Fibroblast of skin of left quadriceps (primary cell): ENCODE measurements at places on chromosomes 7 and 10.
A peak's percentile ranks its signal among the peaks of the same experiment; 100 is the strongest.

DNA sequence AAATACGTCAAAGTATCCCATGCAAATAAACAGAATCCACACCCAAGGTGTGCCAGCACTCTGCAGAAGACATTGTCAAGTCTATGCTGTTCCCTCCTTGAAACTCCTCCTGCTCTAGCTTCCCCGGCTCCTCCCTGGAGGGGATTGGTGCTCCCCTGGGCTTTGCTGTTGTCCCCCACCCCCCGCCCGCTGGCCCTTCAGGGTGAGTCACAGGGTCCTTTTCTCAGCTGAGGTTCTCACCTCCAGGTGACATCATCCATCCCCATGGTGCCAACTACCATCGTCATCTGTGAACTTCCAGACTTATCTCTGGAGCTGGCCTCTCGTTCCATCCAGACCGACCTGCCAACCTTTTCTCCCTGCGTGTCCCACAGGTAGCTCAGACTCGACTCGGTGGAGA, 77.0 kb downstream of the ITIH5 start:
- no peak for DNase-seq

DNA sequence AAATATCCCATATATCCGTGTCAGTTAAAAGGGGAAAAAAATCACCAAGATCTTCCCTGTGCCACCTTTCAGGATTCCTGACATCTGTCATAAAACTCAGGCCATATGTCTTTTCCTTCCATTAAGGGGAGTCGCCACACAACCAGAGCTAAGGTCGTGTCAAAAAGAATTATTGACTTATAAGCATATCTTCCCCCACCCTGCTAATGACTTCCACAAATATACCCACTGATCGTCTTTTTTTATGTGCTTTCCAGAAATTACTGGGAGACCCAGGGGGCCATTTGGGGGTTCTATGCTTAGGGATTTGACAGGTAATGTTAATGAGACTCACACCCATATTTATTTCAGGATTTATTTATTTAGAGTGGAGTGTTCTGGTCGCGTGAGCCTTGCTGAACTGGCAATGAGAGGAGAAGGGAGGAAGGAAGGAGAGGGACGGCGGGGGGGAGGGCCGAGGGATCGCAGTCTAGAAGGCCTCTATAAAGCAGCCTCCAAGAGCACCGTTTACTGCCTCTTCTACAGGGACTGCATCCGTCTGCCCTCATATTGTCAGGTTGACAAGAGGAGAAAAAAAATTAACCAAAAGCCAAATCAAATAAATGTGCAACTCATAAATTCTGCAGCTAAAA, 135.7 kb upstream of the MGMT start:
- DNase-seq: no peak

GRCh38 chr10:57979491-57979890, 288.2 kb downstream of the IPMK start:
- DNase-seq: no peak

- peak; percentile 18 for DNase-seq
Measured at GRCh38 chr7:16564909-16565426, 38.3 kb downstream of the LRRC72 start.

GRCh38 chr7:135942614-135943013, 34.5 kb downstream of the MTPN start:
- DNase-seq: no peak

- DNase-seq: no peak
Measured at GRCh38 chr7:99860281-99861127, 16.3 kb downstream of the OR2AE1 start.

DNA sequence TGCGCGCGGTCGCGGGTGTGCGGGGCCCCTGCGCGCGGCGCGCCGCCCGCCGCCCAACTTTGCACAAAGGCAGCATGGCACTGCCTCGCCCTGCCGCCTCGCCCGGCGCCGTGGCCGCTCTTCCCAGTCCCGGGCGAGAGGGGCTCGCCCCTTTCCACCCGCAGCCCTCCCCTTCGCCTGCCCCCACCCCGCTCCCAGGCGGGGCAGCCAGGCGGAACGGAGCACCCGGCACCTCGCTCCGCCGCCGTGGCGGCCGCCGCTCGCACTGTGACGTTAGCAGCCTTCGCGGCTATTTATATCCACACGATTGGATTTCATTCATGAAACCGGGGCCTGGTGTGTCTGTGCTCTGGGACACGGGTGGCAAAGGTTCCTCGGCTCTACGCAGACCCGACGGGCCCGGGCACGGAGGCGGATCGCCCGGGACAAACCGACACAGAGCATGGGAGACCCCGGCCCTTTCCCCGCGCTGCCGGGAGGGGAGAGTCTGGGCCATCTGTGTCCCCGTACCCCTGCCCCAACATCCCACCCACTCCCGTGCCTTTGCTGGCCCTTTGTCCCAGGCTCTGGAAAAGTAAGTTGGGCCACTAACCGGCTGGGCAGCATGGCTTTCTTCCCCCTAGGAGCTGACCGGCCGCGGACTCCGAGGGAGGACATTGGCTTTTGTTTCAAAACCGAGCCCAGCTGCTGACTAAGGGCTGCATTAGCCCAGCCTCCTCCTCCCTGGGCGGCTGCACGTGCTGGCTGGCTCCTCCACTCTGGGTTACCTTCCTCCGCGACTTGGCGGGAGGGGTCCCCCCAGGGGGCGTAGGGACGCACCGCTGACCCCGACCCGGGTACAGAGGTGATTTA, at the start of gene RHOBTB1:
Gene RHOBTB1 (minus strand): TSS at position 128 of the 852 bp plus-strand sequence. CDS start 32,643 bp downstream, outside the sequence.
- DNase-seq: peak; percentile 69

- no peak for DNase-seq
Measured at GRCh38 chr10:27695088-27695487, 50.5 kb downstream of the MKX start.

DNA sequence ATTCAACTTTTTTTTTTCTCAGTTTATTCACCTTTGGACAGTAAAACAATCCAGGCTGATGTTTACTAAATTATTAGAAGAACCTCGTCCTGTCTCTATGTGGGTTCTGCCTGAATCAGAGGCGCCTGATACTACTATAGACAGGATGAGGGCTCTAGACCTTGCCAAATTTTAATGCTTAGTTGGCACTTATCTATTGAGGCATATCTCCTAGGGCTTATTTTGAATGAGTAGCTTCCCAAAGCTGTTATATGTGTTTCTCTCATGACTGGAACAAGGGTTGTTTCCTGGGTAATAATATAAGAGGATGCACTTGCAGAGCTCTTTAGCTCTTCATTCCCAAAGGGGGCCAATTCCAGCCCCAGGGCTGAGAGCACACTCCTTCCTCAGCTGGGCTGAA, 23.6 kb downstream of the HECW1 start:
- no peak for DNase-seq

- DNase-seq: no peak
Measured at GRCh38 chr7:104306793-104307192, 21.6 kb upstream of the LHFPL3 start.

DNA sequence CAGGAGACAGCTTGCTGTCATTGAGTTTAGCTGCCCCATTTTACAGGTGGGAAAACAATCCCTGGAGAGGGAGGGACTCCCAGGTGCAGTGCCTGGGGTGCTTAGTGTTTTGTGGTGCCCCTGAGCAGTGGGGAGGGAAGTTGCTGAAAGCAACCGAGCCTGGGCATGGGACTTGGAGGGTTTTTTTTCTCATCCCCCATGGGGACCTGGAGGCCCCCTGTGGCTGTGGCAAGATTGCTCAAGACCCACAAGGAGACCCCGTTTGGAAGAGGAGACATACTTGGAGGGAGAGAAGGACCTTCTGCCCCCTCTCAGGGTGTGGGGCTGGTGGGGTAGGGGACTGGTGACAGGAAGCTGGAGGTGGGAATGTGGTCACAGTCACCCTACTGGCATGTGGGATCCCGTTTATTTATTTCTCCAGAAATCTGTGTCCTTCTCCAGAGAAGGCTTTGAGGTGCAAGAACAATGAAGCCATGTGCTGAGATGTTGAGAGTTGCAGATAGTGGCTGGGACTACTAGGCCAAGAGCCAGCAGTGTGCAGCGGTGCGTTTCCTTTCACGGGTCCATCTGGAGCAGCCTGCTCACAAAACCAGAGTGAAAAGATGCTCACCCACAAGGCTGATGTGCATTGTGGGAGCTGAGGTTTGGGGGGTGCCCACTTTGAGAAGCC, 21.5 kb downstream of the ZMIZ1 start:
- no peak for DNase-seq

GRCh38 chr10:28948046-28948445, 270.7 kb downstream of the BAMBI start:
- no peak for DNase-seq

DNA sequence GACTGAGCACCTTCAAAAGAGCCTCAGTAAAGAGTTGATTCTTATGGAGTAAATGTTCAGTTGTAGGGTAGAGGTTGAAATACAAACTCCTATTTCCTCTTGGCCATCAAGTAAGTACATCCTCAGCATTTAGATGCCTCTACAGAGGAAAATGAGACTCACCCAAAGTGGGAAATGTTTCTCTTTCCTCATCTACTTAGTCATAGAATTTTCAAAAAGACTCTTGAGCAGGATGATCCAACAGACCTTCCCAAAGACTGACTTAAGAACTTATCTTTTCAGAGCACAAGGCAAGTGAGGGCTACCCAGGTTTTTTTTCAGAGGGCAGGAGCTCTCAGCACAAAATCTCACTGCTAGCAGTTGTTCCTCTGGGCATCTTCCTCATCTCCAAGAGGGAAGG, 449.1 kb downstream of the KCNMA1 start:
- DNase-seq: no peak

DNA sequence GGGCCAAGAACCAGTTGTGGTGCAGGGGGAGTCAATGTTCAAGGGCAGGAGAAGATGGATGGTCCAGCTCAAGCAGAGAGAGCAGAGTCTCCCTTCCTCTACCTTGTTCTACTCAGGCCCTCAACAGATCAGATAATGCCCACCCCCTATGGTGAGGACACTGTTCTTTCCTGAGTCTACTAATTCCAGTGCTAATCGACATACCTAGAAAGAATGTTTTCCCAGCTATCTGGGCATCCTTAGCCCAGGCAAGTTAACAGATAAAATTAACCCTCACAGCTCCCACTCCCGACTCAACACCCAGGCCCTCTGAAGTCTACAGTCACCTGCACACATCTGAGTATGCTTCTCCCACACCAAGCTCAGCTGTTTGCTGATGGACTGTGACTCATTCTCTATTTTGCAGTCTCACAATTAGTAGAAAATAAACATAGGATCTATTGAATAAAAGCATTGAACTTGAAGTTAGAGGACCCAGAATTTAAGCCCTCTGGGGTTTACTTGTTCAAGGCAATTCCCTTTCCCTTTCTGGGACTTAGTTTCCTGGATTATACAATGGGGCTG, 17.1 kb downstream of the COL13A1 start:
- no peak for DNase-seq

GRCh38 chr10:113718969-113719822, 32.3 kb upstream of the PLEKHS1 start:
- no peak for DNase-seq

DNA sequence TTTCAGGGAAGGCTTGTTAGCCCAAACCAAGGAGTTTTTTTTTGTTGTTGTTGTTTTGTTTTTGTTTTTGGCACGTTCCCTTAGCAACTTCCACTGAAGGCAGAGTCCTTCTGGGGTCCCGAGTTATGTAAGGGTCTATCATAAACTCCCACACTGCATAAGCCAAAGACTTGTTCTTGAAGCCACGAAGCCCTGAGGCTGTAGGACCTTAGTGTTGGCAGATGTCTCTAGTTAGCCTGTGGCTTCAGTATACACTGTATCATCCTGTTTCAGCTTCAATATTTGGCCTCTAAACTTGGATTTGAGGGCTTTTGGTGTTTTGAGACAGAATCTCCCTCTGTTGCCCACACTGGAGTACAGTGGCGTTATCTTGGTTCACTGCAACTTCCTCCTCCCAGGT, 13.6 kb downstream of the KPNA7 start:
- DNase-seq: no peak

DNA sequence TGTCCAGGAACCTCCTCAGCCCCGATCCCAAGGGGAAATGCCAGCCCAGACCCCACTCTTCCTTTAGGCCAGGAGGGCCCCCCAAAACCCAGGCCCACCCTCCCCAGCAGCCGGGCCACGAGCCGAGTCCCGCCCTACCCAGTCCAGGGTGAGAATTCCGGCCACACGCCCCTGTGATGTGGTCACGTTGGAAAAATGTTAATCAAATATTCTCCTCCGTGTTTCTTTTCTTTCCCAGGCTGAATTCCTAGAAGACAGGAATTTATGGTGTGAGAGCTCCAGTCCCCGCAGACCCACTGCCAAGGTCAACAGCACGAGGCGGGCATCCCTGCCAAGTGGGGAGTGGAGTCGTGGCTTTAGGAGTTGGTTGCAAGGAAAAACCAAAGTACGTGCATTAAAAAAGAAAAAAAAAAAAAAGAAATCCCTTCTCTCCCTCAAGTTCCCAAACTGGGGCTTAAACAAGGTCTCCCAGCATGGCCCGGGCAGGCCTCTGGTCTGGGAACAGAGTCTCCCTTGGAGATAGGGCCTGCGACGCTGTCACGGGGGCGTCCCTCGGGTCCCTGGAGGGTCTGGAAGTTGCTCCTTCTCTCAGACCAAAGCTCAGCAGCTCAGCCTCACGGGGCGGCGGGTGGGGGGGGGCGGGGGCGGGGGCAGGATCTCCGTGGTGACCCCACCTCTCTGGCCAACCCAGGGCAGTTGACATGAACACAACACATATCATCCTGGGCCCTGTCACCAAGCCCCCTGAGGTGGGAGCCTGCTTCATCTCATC, 28.1 kb upstream of the ELN start:
- DNase-seq: no peak

GRCh38 chr10:104424719-104425118, 71.1 kb downstream of the CFAP58 start:
- DNase-seq: no peak

DNA sequence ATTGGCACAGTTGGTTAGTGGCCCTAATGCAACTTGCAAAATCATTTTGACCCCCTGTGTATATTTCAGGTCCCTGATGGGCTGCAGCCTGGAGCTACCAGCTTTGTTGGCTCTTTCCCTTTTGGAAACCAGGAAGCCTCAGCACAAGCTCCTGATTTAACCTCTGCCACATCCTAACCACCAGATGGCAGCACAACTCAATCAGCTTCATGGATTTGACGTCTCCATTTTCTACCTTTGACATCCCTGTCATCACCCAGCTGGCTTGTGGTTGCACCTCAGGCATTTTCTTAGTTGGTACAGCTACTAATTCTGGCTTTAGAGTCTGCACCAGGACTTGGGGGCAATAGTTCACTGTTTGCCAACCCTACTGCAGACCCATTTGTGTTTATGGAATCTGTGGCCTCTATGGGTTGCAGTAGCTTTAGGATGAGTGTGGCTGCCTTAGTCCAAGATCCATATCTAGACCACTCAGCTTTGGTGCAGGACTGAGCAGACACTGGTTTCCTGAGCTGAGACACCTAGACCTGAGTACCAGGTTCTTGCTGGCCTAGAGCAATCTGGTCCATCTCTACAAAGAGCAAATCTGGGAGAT, 456.2 kb downstream of the REEP3 start:
- peak; percentile 3 for DNase-seq
